Activated CD8-positive, alpha-beta memory T cell treated with anti-CD3 and anti-CD28 coated beads for 48 hours (primary cell): ENCODE measurements at places on chromosomes 4 and X.

DNA sequence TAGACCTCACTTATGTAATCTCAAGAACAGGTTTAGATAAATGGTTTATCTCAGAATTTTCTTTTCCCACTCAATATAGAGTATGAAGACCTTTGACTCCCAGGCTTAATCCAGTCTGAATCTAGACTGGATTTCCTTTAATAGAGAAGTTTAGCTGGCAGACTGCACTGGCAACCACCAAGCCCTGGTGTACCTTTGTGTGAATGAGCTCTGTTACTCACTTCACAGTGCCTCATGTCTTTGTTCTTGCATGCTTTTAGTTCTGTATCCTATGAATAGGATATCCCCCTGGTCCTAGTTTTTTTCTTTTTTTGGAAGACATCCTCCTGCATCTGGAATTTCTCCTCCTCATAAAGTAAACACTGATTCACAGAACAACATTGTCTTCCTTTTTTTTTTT, 53.2 kb upstream of the MCUB start:
- no peak for DNase-seq

- DNase-seq, result no peak
These were observed 1.2 kb upstream of the TAPT1 start for GRCh38 chr4:16227462-16227868.

DNA sequence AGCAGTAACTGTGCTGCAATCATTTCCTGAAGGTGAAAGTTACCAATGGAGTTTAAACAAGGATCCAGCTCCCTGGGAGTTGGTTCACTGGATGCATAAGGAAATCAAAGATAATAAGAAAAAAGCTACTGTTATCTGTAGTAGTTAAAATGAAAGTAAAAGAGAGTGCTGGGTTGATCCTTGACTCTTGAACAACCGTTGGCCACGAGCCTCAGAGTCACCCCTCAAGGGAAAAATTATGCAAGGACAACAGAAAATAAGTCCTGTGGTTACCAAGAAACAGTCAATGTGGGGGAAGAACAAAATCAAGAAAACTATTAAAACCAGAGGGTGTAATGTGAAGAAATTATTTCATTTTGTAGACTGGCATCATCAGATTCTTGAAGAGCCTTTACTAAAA, 49.7 kb upstream of the DDIT4L start:
- DNase-seq, result no peak

DNA sequence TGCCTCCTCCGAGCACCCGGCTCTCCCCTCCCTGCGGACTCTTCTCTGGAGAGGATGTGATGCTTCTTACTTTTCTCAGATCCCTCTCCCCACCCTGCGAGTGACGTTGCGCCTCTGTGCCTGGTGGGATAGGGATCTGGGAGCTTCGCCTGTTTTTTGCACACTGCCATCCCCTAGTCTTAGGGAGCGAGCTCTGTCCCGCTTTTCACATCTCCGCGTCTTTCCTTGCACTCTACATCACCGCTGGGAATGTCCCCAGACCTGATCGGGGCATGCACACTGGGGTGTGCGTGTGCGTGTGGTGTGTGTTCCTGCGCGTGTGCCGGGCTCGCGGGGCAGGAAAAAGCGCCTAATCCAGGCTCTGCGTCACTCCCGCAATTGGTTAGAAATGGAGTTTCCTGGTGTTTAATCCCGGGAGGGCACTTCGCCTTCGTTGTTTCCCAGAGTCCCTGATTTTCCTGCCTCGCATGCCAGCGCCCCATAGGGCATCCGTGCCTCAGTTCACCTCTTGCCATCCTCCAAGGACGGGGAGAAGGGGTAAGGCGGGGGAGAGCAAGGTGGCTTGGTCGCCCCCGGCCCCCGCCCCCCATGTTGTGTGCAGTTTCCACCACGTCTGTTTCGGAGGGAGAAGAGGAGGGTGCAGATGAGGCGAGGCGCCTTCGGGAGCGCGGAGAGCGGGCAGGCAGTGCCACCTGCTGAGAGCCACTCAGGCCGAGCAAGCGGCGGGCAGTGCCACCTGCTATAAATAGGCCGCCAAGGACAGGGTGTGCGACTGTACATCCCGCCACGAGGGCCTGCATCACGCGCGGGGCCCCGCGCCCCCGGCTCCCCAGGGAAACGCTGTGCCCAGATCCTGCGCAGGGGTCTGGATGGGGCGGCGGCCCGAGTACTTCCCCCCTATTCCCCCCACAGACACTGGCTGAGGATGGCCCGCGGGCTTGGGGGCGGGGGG, 759 bp upstream of the TBC1D1 start:
- no peak for DNase-seq

GRCh38 chr4:153622778-153623240, 61.3 kb upstream of the TLR2 start:
- DNase-seq, result no peak

DNA sequence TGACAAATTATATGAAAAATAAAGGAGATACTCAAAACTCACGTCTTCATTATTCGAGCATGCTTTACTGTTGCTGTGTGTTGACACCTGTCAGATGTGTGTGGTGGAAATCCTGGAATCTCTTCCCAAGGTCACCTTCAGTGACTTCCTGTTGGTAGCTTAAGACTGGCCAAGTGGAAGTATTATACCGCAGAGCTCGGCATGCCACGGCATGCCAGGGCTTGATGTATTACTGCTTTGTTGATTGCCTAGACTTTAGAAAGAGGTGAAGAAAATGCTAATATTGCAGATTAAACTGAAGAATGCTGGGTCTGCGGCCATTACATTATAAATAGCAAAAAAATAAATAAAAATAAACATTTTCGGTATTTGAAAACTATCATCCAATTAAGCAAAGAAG, 4.6 kb downstream of the TREX2 start:
- DNase-seq, result no peak

- DNase-seq, result no peak
These were observed 130.1 kb upstream of the TECRL start for GRCh38 chr4:64539234-64539849.

DNA sequence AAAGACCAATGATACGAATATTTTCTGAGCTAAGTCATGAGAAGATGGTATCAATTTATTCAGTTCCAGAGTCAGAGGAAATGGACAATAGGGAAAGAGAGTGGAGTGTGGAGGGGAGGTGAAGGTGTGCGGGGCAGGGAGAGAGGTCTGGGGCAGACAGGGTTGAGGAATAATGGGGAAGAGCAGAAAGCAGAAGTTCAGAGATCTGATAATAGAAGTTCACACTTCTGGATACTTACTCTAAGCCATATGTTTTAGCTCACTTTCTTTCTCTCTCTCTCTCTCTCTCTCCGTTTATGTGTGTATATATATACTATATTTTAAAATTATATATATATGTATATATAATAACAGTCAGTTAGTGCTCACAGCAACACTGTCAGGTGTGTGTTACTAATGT, 40.4 kb downstream of the FOXR2 start:
- DNase-seq, result no peak

GRCh38 chr4:67201334-67201733, 344.0 kb downstream of the CENPC start:
- no peak for DNase-seq

GRCh38 chr4:124325690-124326089, 386.8 kb downstream of the ANKRD50 start:
- no peak for DNase-seq

DNA sequence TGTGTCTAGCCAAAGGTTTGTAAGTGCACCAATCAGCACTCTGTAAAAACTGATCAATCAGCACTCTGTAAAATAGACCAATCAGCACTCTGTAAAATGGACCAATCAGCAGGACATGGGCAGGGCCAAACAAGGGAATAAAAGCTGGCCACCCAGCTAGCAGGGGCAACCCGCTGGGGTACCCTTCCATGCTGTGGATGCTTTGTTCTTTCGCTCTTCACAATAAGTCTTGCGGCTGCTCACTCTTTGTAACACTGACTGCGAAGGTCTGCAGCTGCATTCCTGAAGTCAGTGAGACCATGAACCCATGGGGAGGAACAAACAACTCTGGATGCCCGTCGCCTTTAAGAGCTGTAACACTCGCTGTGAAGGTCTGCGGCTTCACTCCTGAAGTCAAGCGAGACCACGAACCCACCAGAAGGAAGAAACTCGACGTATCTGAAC, 14.3 kb downstream of the HNRNPDL start:
- DNase-seq, result no peak

GRCh38 chr4:138774940-138775339, 240.6 kb upstream of the NOCT start:
- DNase-seq, result no peak

DNA sequence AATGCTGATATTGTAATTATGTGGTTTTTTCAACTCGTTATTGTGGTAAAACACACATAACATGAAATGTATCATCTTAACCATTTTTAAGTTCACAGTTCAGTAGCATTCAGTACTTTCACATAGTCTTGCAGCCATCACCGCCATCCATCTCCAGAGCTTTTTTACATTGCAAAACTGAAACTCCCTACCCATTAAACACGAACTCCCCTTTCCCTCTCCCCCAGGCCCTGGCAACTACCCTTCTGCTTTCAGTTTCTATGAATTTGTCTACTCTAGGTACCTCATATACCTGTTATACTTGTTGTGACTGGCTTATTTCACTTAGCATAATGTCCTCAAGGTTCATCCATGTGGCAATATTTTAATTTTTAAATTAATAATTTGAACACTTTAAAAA, 380.6 kb downstream of the MAPK10 start:
- DNase-seq, result no peak

- DNase-seq, result no peak
These were observed 45.6 kb downstream of the MAOB start for GRCh38 chrX:43836435-43837184.

DNA sequence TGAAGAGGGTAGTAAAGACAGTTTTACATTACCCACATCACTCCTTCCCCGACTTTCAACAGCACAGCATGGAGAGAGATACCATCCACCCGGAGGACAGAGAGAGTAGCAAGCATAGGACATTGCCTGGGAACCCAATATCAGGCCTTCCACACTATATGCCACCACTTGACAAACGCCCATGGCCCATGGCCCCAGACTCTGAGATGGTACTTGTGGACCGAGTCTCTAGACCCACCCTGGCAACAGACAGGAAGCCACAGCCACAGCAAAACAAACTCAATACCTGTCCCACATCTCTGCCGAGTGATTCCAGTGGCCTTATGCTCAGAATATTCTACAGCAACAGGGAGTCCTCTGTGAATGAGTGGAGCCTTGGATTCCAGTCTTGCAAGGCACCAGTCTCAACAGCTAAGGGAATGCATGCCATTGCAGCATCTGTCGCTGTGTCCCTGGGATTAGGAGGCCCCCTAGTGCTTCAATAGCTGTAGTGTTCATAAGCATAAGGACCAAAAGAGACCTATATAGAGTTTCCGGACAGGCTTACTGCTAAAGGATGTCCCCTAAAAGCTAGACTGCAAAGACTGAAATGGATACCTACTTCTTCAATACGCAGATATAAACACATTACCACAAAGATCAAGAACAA, 14.7 kb upstream of the CT55 start:
- no peak for DNase-seq
